ENCODE measurements at places on chromosomes 5 and 9.

GRCh38 chr9:135394131-135394530 lies 85.5 kb upstream of the PPP1R26 start:
- DNase-seq: no peak

GRCh38 chr9:95721061-95721531 lies 154.4 kb upstream of the ERCC6L2 start:
- DNase-seq: no peak

GRCh38 chr9:7489036-7489435 lies 310.5 kb downstream of the DMAC1 start:
- DNase-seq: no peak

GRCh38 chr5:168140241-168140640 lies 151.2 kb upstream of the WWC1 start:
- no peak for DNase-seq

DNA sequence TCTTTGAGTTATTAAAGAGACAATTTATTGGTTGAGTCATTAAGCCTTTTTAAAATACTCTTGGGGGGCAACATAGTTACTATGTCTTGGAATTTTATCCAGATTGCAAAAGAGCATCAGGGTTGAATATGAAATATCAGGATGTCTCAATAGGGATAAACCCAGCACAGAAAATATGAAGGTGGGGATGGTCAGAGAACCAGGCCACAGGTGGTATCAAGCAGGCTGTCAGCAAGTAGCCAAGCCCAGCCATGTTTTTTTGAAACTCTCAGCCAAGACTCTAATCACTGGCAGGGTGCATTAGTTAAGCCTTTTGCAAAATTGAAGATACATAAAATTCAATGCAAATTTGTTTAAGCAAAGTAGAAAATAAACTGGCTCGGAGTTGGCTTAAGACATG lies 468.9 kb downstream of the DTWD2 start:
- no peak for DNase-seq

Measured in HuH-7.5 (cell line).